Psoas muscle (tissue), 8 donors: ENCODE measurements at places on chromosomes 1 and 21. TPM values are rescaled to one million over a fixed set of nuclear protein-coding genes. Genes with fewer than 3 reads are reported as not detected.
A peak's percentile ranks its signal among the peaks of the same experiment; 100 is the strongest.

DNA sequence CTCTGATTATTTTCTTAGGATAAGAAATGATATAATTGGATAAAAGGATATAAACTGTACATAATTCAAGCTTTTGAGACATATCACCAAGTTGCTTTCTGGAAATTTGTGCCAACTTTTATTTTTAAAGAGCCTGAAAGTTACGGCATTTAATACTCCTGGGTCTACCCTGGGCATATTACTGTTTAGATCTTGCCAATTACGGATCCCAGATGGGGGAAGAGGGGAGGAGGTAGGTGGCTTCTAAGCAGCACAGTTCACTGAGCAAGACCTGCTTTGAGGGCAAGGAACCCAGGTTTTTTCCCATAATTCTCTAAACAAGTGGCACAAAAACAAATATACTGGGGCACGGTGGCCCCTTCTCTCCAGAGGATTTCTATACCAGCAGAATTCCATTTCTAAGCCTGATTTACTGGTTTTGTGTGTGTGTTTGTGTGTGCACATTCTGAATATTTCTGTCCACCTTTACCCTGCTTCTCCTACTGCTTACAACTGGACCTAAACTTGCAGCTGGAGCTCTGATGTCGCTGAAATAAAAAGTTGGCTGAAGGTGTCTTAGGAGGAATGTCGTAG is 76.7 kb downstream of the LAMC2 start:
- no peaks in the 10 kb centered on the region for H3K36me3 ChIP-seq
- no peaks in the 10 kb centered on the region for H3K27me3 ChIP-seq
- H3K27ac ChIP-seq = no peak overlapping the region
- DNase-seq = no peak
- no peak overlapping the region for H3K4me3 ChIP-seq

DNA sequence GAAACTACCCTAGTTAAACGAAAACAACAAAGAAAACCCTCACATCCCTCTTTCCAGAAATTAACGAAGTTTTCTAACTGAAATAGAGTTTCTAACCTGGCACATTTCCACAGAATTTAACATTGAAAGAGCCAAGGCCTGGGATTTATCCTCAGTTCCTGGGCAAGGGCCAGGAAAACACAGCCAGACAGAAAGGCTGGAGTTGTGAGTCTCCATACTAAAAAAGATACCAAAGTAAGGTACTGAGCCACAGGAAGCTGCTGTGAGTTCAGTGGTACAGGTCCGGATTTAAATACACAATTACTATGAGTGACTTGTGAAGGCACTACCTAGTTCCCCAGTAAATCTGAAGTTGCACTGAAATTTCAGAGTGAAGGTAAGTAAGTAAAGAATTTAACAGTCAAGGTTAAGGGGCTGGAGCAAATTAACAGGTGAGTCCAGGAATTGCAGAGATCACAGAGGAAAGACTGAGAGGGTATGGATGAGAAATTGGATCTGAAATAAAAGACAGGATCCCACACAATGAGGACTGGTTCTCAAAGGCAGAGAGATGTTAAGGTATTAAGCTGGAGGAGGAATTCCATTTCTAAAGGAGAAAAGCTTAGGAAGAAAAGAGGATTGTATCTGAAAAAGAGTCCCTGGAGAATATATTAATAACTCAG is 905 bp downstream of the LIX1L start:
- H3K4me1 ChIP-seq = peaks cover 72% of the 10 kb centered on the region
- DNase-seq = peak; percentile 43
- no peaks in the 10 kb centered on the region for H3K36me3 ChIP-seq
- peak overlapping the region; percentile 68 for H3K4me3 ChIP-seq

Gene THEMIS2
- 3.7 TPM for total RNA-seq

DNA sequence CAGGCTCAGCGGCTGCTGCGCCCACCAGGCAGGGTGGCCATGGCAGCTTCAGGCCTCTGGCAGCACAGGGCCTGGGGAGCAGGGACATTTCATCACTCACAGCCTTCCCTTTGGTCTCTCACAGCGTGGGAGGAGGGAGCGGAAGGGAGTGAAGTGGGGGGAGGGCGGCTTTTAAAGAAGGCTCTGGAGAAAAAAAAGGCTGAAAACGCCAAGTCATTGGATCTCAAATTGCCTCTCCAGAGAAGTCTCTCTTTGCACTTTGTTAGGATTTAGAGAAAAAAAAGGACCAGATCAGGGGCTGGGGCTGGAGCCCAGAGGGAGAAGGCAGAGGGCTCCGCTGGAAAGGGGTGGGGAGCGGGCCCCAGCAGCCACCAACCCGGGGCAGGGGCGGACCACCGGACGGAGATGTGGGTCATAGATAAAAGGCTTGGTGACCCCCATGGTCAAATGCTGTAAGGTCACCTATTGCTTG is 209.9 kb downstream of the GRIK3 start:
- no peaks in the 10 kb centered on the region for H3K36me3 ChIP-seq
- no peak overlapping the region for H3K27ac ChIP-seq
- H3K4me3 ChIP-seq = no peak overlapping the region
- no peaks in the 10 kb centered on the region for H3K4me1 ChIP-seq

Gene FCER1G
- total RNA-seq = 10.0 TPM
